ENCODE measurements at places on chromosomes 4 and X.

DNA sequence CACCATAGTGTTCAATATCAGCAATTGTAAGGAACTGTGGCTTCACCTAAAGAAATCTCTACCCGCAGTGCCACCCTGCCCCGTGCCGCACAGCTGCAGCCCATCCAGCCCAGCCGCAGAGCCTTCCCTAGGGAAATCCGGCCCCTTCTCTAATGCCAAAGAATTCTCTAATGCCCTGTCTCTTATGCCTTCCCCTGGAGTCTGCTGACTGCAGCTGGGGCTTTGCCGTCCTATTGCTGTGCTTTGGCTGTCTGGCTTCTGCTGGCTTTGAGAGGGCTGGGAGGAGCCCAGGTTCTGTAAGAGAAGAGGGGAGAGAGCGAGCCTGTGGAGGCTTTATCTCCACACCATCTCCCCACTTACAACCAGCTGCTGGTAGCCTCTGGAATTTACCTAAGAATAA is 85.9 kb upstream of the HELT start:
- H3K36me3 ChIP-seq = no peaks in the 10 kb centered on the region
- H3K4me1 ChIP-seq = no peaks in the 10 kb centered on the region
- H3K4me3 ChIP-seq = no peak overlapping the region
- no peak overlapping the region for H3K27ac ChIP-seq

DNA sequence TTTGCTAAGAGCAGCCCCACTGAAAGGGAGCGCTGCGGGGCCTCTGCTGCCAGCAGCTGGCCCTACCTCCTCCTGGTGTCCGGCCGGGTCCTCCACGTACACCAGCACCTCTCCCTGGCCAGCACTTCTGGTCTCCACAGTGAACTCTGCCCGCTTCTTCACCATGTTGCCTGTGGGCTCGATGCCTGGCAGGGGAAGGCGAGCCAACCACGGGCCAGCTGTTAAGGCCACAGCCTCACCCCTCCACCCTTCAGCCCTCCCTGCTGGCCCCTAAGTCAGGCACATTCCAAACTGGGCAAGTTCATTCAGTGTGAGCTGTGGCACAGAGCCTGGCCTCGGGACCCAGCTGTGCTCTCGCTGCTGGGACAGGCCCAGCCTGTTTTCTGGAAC is 7.8 kb downstream of the FLNA start:
- peak overlapping the region; percentile 75 for H3K4me3 ChIP-seq
- DNase-seq = no peak
- peak overlapping the region; percentile 88 for H3K27ac ChIP-seq
- no peaks in the 10 kb centered on the region for H3K27me3 ChIP-seq

DNA sequence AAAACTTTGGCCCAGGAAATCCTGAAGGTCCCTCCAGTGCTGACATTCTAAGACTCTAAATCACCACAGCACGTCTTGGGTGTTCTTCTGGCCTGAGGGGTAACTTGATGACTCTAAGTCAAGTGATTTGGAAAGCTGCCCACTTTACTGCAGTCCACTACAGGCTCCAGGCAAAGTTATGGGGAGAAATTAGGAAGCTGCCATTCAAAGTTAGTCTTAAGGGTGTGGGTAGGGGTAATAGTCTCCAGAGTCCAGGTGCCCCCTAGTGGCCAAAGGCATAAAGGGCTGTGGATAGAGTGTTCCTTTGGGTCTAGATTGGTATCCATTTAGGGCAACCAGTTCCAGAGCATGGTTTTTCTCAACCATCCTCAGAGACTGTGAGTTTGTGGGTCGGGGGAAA is 38.7 kb upstream of the SLC16A2 start:
- no peaks in the 10 kb centered on the region for H3K27me3 ChIP-seq
- no peaks in the 10 kb centered on the region for H3K4me1 ChIP-seq
- no peak for DNase-seq
- no peak overlapping the region for H3K27ac ChIP-seq
- no peaks in the 10 kb centered on the region for H3K36me3 ChIP-seq
- no peak overlapping the region for H3K4me3 ChIP-seq

- no peaks in the 10 kb centered on the region for H3K36me3 ChIP-seq
- DNase-seq = no peak
- H3K27me3 ChIP-seq = no peaks in the 10 kb centered on the region
- no peak overlapping the region for H3K4me3 ChIP-seq
Measured at GRCh38 chrX:148979786-148980185, 479.4 kb downstream of the AFF2 start.

GRCh38 chr4:8224975-8225625 is 26.0 kb downstream of the SH3TC1 start:
- no peaks in the 10 kb centered on the region for H3K27me3 ChIP-seq
- H3K27ac ChIP-seq = no peak overlapping the region
- no peak for DNase-seq
- no peaks in the 10 kb centered on the region for H3K36me3 ChIP-seq

DNA sequence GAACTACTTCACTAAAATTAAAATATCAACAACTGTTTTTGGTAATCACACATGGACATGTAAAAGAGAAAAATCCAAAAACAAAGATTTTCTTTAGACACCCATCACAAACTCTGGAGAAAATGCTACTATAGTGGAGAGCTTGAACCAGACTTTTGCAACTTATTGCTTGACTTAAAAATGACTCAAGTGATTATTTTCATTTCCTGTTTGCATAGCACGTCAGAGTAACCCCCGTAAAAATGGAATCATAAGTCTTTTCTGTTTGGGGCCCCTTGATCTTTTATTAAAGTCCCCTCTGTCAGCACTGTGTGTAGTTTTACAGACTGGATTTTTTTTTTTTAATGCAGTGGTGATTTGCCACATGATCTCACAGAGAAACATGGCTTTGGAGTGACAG is 79.5 kb downstream of the PRKG2 start:
- H3K36me3 ChIP-seq = no peaks in the 10 kb centered on the region
- no peak overlapping the region for H3K27ac ChIP-seq
- no peak overlapping the region for H3K4me3 ChIP-seq
- H3K27me3 ChIP-seq = no peaks in the 10 kb centered on the region
- peaks cover 21% of the 10 kb centered on the region for H3K4me1 ChIP-seq

DNA sequence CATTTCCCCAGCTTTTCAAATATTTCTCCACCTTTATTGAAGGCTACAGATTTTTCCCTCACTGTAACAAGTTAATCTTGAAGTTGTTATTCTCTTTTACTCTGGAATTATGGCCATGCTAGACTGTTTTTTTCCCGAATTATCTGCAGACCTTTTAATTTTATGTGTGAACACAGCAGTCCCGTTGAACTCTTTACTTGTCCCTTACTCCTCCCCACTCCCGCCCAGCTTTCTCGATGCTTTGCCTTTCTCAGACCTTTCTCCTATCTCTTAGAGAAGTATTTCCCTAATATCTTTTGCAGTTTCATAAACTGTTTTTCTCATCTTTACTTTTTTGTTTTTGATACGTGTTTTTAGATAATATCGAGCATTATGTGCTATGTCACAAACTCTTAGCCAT is 776 bp downstream of the CEP44 start:
- H3K27me3 ChIP-seq = no peaks in the 10 kb centered on the region
- H3K27ac ChIP-seq = peak overlapping the region; percentile 98
- H3K4me1 ChIP-seq = peaks cover 44% of the 10 kb centered on the region

- no peak overlapping the region for H3K4me3 ChIP-seq
- H3K36me3 ChIP-seq = no peaks in the 10 kb centered on the region
- no peaks in the 10 kb centered on the region for H3K27me3 ChIP-seq
- no peaks in the 10 kb centered on the region for H3K4me1 ChIP-seq
Measured at GRCh38 chrX:91122151-91122694, 312.4 kb upstream of the PABPC5 start.

GRCh38 chrX:53483838-53484405 is 49.8 kb upstream of the HSD17B10 start:
- DNase-seq = no peak
- H3K4me1 ChIP-seq = no peaks in the 10 kb centered on the region
- H3K36me3 ChIP-seq = no peaks in the 10 kb centered on the region

GRCh38 chr4:118957722-118958445 is 69.2 kb downstream of the SYNPO2 start:
- peak overlapping the region; percentile 15 for H3K27ac ChIP-seq
- no peak for DNase-seq
- no peaks in the 10 kb centered on the region for H3K27me3 ChIP-seq

DNA sequence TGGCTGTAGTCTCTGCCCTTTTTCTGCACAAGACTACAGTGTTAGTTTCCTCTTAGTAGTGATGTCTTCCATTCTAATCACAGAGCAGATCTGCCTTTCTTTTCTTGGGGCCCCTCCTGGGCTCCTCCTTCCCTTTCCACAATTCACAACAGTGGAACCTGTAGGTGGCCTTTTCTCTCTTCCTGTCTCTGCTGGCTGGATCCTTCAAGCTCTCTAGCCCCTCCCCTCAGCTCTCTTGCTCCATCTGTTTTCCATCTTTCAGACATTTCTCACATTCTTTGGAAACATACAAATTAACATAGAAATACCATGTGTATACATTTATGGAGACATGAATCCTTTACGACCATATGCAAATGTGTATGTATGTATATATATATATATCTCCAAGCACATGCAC is 304 bp upstream of the SPIN2A start:
- no peaks in the 10 kb centered on the region for H3K4me1 ChIP-seq
- H3K27me3 ChIP-seq = no peaks in the 10 kb centered on the region
- H3K36me3 ChIP-seq = no peaks in the 10 kb centered on the region
- DNase-seq = no peak
- no peak overlapping the region for H3K27ac ChIP-seq

GRCh38 chr4:26784207-26784865 is 76.3 kb upstream of the STIM2 start:
- H3K27me3 ChIP-seq = no peaks in the 10 kb centered on the region
- H3K4me3 ChIP-seq = no peak overlapping the region
- H3K27ac ChIP-seq = no peak overlapping the region
- no peak for DNase-seq
- H3K36me3 ChIP-seq = no peaks in the 10 kb centered on the region
- peaks cover 25% of the 10 kb centered on the region for H3K4me1 ChIP-seq

DNA sequence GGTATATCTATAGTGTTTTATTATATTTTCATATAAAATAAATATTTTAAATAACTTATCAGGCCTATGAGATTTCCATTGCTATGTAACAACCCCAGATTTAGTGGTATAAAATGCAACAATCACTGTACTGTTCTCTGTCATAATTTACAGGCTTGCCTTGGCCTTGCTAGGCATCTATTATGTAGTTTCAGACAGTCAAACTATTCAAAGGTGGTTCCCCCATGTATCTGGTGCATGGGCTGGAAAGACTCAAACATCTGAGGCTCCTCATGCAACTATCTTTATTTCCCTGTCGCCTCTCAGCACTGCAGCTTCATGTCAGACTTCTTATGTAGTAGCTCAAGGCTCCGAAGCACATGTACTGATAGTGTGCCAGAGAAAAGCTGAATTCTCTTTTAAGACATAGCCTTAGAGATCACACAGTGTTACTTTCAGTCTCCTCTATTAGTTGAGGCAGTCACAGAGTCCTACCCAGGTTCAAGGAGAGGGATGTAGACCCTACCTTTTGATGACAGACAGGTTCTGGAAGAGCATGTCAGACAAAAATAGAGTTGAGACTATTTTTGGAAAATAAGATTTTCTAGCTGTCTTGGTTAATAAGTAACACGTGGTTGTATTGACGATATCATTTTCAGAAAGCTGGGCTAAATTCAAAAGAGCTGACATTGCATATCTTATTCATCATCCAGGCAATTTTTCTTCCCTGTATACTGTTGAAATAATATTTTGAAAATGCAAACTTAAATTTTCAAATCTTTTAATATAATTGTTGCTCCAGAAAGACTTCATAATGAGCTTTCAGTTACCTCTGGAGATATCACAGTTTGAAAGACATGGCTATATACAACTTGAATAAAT is 19.4 kb downstream of the MTTP start:
- no peaks in the 10 kb centered on the region for H3K36me3 ChIP-seq
- H3K27ac ChIP-seq = no peak overlapping the region
- no peaks in the 10 kb centered on the region for H3K27me3 ChIP-seq

DNA sequence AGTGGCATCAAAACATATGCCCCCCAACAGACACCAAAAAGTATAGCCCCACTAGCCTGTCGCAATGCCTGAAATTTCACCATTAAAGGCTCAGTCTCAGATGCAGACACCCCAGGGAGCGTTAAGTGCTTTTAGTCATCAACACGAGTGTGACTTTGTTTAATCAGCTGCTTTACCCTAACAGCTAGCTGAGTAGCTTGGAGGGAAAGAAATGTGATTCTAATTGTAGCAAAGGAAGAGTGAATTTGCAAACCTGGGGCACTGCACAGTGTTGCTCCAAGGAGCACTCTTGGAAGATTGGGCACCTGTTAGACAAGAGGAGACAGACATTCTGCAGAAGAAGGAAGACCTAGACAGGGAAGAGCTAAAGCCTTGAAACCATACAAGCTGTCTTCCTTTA is 145.1 kb downstream of the BEND2 start:
- no peaks in the 10 kb centered on the region for H3K36me3 ChIP-seq
- H3K27ac ChIP-seq = no peak overlapping the region
- no peak overlapping the region for H3K4me3 ChIP-seq
- H3K4me1 ChIP-seq = no peaks in the 10 kb centered on the region
- DNase-seq = no peak
- H3K27me3 ChIP-seq = no peaks in the 10 kb centered on the region

DNA sequence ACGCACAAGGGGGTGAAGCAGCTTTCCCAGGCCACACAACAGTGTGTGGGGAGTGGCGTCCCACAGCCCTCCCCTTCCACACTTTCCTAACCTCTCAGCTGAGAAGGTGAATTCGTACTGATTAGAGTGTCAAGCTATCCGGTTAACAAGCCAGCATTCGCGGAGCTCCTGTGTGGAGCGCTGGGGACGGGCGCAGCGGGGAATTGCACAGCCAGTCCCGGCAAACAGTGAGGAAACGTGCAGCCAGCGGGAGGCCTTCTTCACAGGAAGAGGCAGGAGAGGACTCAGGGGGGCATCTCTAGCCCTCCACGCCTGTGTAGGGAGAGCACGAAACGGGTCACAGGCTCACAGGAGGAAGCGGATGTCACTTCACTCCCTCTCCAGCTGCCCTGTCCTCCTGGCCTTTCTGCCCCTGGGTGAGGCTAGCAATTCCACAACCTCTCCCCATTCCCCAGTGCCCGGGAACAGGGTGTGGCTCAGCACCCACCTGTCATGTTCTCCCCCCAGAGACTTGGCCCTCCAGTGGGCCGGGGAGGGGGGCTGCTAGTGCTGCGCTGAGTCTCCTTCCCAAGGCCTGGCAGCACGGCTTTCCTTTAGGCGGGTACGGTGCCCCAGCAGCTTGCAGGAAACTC is 117.3 kb downstream of the CPZ start:
- H3K4me3 ChIP-seq = no peak overlapping the region
- DNase-seq = no peak
- H3K27me3 ChIP-seq = no peaks in the 10 kb centered on the region
- H3K4me1 ChIP-seq = no peaks in the 10 kb centered on the region
- no peaks in the 10 kb centered on the region for H3K36me3 ChIP-seq
- no peak overlapping the region for H3K27ac ChIP-seq

- no peaks in the 10 kb centered on the region for H3K27me3 ChIP-seq
- no peaks in the 10 kb centered on the region for H3K4me1 ChIP-seq
- no peak overlapping the region for H3K4me3 ChIP-seq
- no peaks in the 10 kb centered on the region for H3K36me3 ChIP-seq
Measured at GRCh38 chr4:146338512-146338911, 124.2 kb downstream of the REELD1 start.

GRCh38 chrX:63434665-63435064 is 83.5 kb upstream of the SPIN4 start:
- DNase-seq = no peak
- no peaks in the 10 kb centered on the region for H3K27me3 ChIP-seq
- H3K4me3 ChIP-seq = no peak overlapping the region
- H3K36me3 ChIP-seq = no peaks in the 10 kb centered on the region

GRCh38 chr4:24158031-24158430 is 268.2 kb upstream of the PPARGC1A start:
- no peaks in the 10 kb centered on the region for H3K27me3 ChIP-seq
- no peak for DNase-seq
- no peaks in the 10 kb centered on the region for H3K4me1 ChIP-seq
- no peaks in the 10 kb centered on the region for H3K36me3 ChIP-seq
